Stimulated activated CD4-positive, alpha-beta T cell treated with anti-CD3 and anti-CD28 coated beads, Interleukin-4, amount 100 ng/mL, for 48 hours (primary cell): ENCODE measurements at places on chromosomes 1 and 21.

DNA sequence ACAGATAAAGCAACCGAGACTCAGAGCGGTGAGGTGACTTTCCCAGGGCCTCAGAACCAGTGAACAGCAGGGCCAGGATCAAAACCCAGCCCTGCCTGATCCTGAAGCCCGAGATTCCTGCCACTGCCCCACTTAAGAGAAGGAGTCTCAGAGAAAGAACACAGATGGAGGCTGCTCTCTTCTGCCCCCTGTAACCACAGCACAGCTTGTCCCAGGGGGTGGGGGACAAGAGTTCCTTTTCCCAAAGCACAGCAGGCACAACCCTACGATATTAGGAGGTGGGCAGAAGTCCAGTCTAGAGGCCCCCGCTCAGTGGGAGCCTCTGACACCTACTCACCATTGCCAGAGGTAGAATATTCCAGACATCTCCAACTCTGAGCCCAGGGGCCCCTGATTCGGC, 24.0 kb upstream of the VWA5B1 start:
- no peak for DNase-seq

DNA sequence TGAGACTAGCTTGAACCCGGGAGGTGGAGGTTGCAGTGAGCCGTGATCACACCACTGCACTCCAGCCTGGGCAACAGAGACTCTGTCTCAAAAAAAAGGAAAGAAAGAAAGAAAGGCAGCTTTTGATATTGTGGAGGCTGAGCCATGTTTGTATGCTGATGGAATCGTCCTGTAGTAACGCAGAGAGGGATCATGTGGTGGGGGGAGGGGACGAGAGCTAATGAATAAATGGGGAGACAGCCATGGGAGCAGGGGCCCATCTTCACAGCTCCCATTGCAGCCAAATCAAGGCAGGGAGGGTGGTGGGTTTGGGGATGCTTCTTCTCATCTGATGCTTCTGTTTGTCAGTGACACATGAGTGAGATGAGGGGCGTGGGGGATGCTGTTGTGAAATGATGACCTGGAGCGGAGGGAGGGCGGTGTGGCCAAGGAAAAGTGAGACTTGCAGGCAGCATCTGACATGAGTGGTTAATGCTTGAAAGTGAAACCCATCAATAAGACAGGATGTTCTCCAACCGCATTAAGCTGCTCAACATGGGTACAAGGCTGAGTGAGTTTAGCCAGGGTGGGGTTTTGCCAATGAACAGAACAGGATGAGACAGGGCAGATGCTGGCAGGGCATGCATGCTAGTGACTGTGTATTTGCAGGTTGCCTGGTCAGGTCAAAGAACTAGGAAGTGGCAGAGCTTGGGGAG, 16.7 kb downstream of the SPATA21 start:
- DNase-seq, result peak; percentile 60

GRCh38 chr1:5298376-5298775, 644.0 kb downstream of the AJAP1 start:
- DNase-seq, result no peak

DNA sequence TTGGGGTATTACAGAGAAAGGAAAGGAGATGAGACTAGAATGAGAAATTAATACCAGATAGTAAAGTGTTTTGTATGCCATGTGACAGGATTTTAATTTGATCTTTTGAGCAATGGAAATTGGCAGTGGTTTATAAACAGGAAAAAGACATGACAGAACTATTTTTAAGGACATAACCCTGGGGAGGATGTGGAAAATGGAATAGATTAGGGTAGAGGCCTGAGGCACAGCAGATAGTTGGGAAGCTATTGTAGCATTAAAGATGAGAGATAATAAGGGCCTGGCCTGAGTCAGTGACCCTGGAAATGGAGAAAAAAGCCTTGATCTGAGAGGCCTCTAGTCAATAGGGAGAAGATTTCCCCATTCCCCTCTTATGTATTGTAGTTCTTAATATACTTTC, 22.1 kb upstream of the KCNA3 start:
- DNase-seq, result no peak

DNA sequence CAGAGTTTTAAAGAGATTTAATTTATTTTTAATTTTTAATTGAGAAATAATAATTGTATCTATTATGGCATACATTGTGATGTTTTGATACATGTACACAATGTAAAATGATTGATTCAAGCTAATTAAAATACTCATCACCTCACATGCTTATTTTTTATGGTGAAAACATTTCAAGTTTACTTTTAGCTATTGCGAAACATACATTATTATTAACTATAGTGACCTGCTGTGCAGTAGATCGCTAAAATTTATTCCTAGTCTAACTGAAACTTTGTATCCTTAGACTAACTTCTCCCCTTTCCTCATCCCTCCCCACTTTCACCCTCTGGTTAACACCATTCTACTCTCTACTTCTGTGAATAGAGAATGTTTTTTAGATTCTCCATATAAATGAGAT, 191.6 kb downstream of the DNAH14 start:
- no peak for DNase-seq

GRCh38 chr1:8362701-8363101, 44.8 kb downstream of the SLC45A1 start:
- no peak for DNase-seq

GRCh38 chr1:1222575-1223225, 8.7 kb upstream of the TNFRSF4 start:
- no peak for DNase-seq

DNA sequence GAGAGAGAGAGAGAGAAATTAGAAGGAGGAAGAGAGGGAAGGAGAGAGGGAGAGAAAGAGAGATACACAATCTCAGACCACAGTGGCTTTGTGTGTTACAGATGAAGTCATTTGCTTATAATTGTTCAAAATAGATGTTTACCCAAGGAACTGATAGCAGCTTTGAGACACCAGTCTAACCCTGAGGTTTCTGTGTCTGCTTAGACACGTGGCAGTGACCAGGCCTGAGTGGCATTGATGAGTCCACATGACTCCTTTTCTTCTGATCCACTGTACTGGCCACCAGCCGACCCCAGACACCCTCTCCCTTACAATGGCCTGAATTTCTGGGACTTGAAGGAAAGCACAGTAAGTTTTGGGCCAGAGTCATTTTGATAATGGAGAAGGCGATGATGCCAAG, 104.9 kb downstream of the DUSP10 start:
- no peak for DNase-seq

GRCh38 chr1:185342672-185343259, 25.7 kb upstream of the IVNS1ABP start:
- no peak for DNase-seq

DNA sequence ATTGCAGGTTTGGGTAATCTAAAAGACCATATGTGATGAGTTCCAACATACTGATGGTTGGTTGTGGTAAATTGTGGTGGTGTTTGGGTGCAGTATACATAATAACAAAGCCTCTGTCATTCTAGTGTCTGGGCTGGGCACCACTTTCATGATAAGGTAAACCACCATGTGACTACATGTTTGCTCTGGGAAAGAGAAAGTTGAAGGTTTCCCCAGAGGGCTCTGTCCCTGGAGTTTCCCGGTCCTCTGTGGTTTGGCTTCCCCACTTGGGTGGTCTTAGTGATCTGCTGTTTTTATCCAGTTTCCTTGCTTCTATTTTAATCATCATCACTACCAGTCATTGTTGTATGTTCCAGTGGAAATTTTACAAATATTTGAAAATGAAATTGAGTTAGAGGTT, 55.9 kb upstream of the TSPAN2 start:
- DNase-seq, result no peak

DNA sequence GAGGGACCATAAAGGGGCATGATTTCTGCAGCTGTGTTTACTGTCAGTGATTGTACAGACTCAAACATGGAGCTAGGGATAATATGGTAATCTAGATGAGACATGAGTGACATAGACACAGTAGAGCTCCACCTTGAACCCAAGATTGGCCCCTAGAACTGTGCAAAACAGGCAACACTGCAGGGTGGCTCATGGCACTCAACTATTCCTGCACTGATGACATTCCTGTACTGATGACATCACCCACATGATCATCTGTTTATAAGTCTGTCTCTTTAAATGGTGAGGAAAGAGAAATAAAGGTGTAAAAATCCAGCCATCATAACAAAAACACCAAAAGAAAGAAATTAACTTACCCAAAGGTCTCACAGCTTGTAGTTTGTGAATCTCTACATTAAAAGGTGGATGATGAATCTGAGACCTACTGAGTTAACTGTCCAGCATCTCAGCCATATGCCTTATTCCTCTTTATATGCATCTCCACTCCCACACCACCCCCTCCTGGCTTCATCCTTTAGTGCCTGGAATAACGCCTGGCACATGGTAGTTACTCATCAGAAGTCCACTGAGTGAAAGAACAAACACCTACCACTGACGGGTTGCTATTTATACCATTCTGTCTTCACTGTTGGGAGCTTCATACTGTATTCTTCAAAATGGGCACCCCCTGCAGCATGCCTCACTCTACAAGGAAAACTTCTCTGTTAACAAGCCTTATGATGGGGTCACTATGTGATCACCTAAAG, at the start of gene LRRC53:
Gene LRRC53 (minus strand): TSS at position 442 of the 746 bp plus-strand sequence. CDS start 29,262 bp downstream, outside the sequence.
- no peak for DNase-seq

- DNase-seq, result no peak
Observed at GRCh38 chr1:47564570-47564969, 126.7 kb downstream of the FOXD2 start.

DNA sequence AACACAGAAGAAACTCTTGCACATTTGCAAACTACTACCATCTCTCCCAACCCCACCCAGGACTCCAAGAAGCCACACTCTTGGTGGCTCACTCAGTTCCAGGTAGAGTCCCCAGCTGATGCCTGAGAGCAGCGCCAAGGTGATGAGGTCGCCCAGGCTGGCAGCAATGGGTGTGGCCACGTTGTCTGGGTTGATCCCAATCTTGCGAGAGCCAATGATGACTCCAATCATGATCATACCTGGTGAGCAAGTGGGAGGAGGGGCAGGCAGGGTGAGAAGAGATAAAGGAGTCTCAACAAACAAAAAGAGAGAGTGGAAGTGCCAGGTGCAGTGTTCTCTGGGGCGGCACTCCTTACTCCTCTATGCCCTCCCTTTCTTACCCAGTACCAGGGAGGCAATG, 14.4 kb downstream of the SLC41A1 start:
- DNase-seq, result no peak

DNA sequence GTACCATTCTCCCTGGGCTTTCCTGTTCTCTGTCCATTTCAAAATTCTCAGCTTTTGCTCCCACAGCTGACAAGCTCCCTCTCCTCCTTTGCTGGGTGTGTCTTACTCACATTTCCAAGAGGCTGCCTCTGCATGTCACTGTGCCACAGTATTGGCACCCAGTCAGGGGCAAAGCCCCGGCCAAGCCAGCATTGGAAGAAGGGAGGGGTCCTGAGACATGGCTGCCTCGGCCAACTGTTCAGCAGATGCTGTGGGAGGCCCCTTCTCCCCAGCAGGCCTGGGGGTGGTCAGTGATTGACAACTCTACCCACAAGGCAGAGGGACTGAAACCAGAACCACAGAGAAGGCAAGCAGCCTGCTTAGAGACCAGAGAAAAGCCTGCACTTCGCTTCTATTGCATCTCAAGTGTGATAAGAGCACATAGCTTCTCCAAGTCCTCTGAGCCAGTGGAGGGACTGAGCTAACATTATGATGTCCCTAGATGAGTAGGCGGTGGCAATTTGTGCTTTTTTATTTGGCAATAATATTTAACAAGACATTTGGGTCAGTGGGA, 294.1 kb downstream of the SIPA1L2 start:
- DNase-seq, result no peak

- DNase-seq, result no peak
Observed at GRCh38 chr1:12450756-12451559, 167.1 kb downstream of the DHRS3 start.

DNA sequence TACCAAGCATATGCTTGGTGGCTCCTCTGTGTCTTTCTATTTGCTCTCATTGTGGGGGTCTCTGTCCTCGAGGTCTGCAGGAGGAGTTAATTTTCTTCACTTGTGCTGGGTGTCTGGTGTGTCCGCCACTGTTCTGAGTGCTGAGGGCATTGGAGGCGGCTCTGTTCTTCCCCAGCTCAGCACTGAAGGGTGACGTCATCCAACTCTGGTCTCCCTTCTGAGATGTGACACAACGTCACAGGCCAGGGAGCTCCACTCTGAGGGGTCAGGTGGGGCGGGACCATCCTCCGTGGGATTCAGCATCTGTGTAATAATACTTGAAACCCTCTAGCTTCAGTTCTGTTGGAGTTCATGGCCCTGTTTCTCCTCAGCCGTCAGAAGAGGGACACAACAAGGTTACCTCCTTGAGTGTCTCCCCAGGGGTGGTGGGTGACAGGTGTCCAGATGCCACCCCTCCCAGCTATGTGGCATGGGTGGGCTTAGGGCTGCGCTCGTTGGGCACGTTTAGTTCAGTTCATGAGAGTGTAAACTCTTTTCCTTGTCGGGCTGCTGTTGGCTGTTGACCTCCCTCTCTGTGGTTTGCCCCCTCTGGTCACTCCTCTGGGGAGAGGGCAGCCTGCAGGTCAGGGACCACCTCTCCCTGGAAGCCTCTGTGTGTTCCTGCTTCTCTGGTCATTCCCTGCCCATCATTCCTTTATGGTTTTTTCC, 3.1 kb downstream of the IBA57 start:
- no peak for DNase-seq

- no peak for DNase-seq
Observed at GRCh38 chr21:33751120-33751519, 108.8 kb downstream of the ITSN1 start.

DNA sequence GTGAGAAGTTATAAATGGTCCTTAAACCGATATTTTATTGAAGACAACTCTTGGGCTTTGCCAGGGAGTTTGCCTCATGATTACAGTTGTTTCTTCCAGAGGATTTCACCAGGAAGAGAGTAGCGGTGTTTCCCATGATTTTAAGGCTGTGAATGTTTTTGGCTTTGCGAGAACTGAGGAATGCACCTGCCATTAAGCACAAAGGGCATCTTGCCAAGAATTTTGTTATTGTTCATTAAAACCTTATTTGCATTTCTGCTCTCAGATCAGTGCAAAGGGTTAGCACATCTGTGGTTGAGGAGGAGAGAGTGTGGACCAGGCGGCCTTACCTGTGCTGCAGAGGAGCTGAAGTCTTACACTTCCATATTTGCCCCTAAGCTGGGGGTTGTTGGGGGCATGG, 13.8 kb downstream of the CNIH3 start:
- DNase-seq, result no peak

DNA sequence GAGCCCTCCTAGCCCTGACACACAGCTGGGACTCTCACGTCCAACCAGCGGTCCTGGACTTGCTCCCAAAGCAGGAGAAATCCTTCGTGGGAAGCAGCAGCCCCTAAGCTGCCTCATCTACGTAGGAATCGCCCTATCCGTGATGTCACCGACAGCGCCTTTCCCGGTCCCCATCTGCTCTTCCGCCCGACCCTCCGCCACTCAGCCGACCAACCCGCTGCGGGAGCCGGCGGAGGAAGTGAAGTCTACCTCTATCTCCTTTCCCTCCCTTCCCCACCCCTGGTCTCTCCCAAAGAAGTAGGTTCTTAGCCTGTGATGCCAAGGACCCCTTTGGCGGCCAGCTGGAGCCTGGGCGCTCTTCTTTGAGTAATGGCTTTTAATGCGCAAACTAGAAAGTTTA, 272.1 kb downstream of the FAM72C start:
- DNase-seq, result no peak

DNA sequence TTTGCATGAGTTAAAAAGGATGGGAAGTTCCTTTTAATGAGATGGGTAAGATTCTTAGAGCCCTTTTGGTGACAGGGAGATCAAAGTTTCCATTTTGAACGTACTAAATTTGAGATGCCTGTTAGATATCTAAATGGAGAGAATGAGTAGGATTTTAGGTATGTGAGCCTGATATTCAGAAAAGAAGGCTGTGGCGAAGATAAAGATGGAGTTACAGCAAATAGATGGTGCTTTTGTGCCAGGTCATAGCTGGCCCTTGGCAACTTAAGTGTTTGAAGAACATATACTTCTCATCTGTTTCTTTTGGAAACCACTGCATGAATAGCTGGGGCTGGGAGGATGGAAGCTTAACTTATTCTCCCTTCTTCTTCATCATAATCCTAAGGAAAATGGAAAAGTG, 282.5 kb downstream of the PTBP2 start:
- DNase-seq, result no peak

GRCh38 chr1:180777072-180777689, 135.5 kb upstream of the KIAA1614 start:
- no peak for DNase-seq
